ENCODE measurements at places on chromosomes 2 and 18.

GRCh38 chr18:58862851-58863538 is 1.7 kb upstream of the ZNF532 start:
- DNase-seq = peak; percentile 44

DNA sequence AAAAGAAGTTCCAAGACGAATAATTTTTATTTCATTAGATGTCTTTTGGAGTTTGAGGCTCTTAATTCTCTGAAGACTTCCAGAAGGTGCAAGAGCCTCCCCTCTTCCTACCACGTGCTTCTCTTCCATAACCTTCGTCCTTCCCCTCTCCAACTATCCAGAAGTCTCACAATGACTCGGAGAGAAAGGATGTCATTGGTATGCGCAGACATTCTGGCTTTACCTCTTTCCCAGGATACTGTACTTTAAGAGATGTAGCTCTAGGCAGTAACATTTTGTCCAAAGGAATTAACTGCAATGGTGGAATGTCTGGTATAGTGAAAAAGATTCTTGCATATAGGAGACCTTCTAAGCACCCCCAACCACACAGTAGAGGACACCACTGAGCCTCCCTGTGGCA is 249.0 kb upstream of the OSR1 start:
- DNase-seq = no peak

DNA sequence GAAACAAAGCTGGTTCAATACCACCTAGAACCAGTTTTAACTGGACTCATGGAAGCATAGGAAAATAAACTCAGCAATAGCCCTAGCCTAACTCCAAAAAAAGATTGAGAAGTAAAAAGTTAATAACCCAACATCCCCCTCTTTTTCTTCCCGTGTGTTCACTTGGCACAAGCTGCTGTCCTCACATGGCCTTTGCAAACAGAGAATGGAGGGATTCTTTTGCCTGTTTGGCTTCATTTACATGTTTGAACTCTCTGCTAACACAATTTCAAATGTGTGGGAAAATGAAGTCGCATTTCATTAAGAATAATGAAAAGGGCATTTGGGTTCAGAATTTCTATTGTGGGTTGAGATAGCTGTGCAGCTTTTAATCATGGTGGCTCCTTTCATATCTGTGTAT is 589.2 kb upstream of the LRRTM1 start:
- DNase-seq = no peak

DNA sequence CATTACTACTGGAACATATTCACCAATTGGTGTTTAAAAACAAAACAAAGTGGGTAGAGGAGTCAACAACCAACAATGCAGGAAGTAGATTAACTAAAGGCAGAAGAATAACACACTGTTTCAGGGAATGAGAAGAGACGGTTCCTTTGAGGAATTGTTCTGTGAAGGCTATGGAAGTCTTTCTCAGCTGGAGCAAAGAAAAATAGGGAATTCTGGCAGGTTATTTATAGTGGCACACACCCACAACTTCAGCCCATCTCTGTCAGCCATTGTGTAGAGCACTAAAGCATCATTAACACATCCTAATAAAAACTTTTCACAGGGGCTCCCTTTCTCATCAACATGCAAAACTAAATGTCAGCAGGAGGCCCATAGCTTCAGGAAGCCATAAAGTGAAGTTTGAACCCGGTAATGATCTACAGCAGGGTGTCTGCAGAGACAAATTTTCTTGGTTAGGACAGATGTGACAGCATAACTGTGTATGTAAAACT is 113.6 kb downstream of the CDH2 start:
- no peak for DNase-seq

- no peak for DNase-seq
Measured at GRCh38 chr2:183614799-183615435, 490.7 kb downstream of the NUP35 start.

- no peak for DNase-seq
Measured at GRCh38 chr18:78978349-78979055, 1.1 kb upstream of the SALL3 start.

DNA sequence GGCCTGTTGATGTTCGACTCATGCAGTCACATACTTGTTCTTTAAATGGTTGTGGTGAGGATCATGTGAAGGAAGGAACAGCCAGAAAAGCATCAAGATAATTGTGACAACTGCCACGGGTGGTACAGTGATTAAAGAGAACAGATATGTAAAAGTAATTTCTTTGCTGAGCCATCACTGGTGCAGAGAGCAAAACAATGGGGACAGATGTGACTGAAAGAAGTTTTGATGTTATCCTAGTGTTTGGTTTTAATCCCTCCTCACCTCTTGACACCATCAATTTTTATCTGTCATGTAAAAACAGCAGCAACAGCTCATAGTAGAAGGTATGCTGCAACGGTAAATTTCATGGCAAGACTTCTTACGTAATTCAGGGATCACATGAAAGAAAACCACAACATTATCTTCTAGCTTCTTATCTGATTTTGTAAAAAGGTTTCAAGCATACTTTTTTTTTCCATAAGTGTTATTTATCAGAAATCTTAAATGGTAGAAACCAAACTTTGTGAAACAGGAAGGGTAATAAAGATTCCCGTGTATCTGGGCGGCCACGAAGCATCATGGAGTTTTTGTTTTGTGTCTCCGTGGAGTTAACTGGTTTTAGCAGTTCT is 65.2 kb downstream of the PLCL1 start:
- no peak for DNase-seq

- no peak for DNase-seq
Measured at GRCh38 chr2:48070415-48070814, 164.1 kb upstream of the FBXO11 start.

DNA sequence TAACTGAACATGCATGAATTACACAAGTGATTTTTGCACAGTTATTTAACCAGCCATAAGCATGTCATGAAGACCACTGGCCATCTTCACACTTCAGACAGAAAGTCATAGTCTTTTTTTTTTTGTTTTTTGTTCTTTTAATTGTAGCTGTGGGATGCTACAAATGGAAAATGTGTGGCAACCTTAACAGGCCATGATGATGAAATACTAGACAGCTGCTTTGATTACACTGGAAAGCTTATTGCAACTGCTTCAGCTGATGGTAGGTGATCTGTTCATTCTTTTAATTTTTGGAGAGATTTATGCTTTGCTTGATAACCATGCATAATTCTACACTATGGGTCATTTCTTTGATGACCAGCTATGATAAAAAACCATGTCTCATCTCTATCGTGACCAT is 35.6 kb downstream of the DAW1 start:
- DNase-seq = no peak

DNA sequence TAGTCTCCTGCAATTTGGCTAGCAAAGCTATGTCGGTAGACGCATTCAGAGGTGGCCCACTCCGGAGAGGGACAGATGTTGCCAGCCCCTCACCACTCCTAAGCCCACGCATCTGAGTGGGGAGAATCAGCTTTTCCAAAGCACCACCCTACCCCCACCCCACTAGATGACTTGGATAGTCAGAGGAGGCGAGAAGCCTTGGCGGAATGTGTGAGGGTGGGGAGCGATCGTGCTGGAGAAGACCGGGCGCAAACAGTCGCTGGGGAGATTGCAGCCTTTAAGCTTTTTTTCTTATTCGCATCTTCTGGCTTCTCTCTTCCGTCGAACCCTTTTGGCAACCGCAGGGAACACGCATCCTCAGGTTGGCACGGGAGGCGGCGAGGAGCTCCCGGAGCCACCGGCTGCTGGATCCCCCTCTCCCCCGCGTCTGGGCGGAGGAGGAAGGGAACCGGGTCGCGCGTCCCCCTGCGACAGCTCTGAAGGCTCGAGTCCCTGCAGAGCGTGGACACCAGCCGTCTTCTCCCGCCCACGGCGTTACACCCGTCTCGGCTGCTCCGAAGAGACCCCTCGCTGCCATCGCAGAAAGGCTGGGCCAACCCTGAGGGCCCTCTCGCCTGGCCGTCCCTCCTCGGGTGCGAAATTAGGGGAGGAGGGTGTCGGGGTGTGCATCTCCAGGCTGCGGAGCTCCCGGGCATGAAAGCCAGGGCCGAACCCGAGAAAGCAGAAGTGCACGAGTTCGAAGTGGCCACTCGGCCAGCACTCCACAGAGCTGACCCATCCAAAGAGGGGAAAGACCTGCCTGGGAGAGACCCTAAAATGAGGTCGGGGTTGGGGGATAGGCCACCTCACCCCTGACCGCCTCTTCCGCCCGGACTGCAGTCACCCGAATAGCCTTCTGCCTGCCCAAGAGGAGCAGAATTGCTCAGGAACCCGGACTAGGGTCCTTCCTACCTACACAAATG is 12.2 kb downstream of the EVX2 start:
- DNase-seq = no peak

DNA sequence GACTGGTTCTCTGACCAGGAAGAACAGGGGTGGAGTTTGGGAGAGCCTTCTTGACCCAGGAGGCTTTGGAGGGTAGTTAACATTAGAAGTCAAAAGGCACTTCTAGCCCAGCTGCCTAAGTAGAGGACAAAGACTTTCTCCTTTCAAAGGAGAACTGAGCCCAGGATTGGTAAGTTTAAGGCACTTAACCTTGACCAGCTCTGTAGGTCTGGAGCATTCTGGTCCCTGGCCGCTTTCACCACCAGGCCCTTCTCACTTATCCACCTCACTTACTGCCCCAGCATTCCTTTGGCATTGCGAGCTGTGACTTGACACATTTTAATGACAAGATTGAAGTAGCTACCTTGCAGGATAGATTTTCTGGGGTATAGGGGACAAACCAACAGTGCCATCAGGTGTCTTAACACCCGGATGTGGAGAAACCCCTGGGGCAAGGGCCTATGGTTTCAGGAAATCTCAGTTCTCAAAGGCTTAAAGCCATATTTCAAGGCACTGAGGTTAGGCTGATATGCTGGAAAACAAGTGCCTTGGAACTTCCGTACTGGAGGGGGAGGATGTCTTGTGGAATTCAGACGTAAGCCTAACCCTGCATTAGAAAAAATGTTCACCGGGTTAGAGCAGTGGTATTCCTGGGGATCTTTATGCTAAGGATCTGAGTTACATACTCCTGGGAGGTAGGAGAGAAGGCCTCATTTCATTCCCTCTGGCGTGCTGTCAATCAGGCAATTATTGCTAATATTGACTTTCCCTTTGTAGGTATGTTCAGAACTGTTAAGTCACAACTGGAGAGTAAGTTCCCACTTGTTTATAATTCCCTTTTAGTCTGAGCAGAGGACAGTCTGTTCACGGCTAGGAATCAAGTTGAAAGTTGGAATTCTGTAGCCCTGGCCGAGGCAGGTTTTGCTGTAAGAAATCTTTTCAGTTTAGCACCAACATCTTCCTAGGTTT is 4.3 kb downstream of the C2orf68 start:
- DNase-seq = no peak

- peak; percentile 66 for DNase-seq
Measured at GRCh38 chr18:70337139-70337972, 48.5 kb downstream of the SOCS6 start.

DNA sequence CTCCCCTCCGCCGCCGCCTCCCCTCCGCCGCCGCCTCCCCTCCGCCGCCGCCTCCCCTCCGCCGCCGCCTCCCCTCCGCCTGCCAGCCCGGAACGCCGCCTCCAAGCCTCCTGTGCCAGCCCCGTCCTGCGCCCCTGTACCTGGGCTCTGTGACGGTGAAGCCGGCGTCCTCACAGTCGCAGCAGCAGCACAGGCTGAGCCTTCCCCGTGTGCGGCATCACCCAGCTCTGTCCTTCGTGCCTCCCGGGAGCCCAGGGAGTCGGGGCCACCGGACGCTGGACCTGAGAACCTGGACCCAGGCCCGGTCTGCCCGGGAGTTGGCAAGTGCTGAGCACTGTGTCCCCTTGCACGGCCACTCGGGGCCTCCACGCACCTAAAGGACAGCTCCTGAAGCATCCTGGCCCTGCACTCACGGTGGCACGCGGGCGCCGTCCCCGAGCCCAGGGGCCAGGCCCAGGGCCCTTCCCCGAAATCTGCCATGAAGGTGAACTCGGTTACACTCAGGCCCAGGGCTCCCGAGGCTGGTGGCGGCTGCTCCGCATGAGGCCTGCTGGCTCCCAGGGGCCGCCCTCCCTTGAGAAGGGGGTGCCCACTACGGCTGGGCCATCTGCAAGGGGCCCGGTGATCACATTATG is 32.9 kb downstream of the RTP5 start:
- no peak for DNase-seq

DNA sequence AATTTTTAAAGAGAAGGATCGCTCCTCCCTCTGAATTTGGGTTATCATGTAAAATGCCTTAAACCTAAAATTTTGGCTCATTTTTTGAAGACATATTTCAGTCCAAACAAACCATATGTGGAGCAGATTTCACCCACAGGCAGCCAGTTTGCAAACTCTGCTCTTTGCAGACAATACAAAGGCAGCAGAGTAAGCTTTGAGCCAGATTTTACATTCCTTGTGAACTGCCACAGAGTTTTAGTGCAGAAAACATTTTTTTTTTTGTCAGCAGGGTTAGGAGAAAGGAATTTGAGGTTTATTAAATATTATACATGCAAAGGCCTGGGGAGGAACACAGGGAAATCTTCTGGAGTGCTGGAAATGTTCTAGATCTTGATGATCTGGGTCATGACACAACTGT is 171.9 kb upstream of the FN1 start:
- DNase-seq = no peak

DNA sequence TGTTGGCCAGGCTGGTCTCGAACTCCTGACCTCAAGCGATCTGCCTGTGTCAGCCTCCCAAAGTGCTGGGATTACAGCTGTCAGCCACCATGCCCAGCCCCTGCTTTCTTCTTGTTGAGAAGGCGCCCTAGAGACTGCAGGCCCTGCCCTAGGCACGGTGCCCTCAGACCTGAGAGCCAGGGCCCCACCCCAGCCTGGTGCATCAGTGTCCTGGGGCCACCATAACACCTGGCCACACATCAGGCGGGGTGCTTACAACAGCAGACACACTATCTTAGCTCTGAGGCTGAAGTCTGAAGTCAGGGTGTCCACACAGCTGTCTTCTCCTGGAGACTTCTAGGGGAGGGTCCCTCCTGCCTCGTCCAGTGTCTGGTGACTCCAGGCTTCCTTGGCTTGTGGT is 120.6 kb downstream of the NDUFA10 start:
- no peak for DNase-seq

DNA sequence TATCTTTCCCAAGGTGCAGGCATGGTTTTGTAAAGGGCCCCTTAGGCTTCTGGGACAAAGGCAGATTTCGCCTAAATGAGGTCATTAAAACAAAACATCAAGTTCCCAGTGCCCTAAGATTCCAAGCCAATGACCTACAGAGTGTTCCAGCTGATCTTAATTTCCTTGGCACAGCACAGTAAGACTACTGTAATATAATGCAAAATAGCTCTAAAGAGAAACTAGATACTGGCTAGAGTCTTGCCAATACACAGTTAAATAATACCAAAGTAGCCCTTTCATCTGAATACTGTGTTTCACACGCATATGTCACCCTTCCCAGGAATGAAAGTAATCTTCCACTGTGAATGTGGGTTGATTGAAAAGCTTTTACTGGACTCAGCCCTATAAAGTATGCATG is 14.7 kb downstream of the GRB14 start:
- no peak for DNase-seq

GRCh38 chr2:107621186-107622165 is 205.2 kb upstream of the RGPD4 start:
- DNase-seq = no peak

Data from T47D (cell line).